Astrocyte of the cerebellum (primary cell): ENCODE measurements at places on chromosomes 11 and 22.

- DNase-seq, result no peak
These were observed 6.9 kb upstream of the LRRC32 start for GRCh38 chr11:76677458-76677765.

DNA sequence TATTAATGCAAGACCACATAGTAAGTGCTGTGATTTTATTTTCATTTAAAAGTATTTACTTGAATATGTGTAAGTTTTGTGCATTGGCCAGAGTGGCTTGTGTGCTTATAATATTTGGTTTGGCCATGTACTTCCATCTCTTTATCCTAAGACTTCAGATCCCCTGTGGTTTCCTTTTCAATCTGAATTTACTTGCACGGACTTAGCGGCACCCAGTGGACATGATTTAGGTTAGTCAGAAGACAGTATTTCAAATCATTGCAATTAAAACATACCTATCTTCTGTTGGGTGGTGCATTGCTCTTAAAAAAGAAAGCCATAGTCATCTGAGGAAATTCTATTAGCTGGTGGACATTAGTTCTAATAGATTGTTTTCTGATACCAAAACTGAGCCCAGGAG lies 30.7 kb downstream of the PIWIL4 start:
- DNase-seq, result no peak

DNA sequence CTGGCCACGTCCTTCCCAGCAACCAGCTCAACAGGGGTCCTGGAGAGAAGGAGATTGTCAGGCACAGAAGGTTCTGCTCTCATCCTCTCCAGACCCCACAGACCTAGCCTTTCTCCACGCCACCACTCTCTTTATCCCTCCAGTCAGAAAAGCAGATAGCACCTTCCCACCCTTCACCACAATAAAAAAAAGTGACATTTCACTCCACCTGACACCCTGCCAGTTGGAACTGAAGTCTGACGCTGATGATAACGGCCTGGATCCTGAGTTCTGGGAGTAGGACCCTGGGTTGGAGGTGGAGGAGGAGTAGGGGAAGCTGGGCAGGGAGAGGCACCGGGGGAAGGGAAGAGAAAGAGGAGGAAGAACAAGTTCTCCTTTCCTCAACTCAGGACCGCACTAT lies 127.5 kb upstream of the ANO1 start:
- DNase-seq, result no peak

GRCh38 chr11:71998649-71999310 lies at the start of gene IL18BP:
Gene IL18BP (plus strand): TSS chr11:71998909. CDS start chr11:71999985, 1,076 bp downstream.
- no peak for DNase-seq

GRCh38 chr11:64729851-64730382 lies 6.9 kb upstream of the NRXN2 start:
- DNase-seq, result no peak

GRCh38 chr22:45831394-45831793 lies 145.6 kb downstream of the WNT7B start:
- no peak for DNase-seq

DNA sequence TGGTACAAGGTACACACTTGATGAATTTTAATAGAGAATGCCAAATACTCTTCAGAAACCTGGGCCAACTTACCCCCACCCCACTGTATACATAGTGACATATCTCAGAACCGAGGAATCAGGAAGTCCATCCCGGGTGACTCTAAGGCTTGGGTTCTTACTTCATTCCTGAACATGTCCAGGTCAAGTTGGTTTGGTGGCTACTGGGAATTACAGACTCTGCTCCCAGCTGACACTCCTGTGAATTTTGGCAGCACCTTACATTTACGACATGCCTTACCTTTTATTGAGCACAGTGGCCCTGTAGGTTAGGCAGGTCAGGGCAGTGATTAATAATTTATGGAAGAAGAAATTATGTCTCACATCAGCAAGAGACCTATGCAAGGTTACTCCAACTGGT lies 70.1 kb upstream of the LDLRAD3 start:
- no peak for DNase-seq

GRCh38 chr11:15828215-15828853 lies 528.0 kb downstream of the SOX6 start:
- DNase-seq, result no peak

- no peak for DNase-seq
These were observed 17.8 kb upstream of the CSNK1E start for GRCh38 chr22:38335077-38335476.

DNA sequence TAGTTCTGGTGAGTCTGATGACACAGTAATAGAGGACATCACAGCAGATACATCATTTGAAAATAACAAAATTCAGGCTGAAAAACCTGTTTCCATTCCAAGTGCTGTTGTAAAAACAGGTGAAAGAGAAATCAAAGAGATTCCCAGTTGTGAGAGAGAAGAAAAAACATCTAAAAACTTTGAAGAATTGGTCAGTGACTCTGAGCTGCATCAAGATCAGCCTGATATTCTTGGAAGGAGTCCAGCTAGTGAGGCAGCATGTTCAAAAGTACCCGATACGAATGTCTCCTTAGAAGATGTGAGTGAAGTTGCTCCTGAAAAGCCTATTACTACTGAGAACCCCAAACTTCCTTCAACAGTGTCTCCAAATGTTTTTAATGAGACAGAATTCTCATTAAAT lies 38.7 kb downstream of the RTN3 start:
- DNase-seq, result peak; percentile 23

GRCh38 chr11:119021631-119022030 lies 3.1 kb downstream of the TRAPPC4 start:
- DNase-seq, result no peak

GRCh38 chr11:71207563-71207962 lies 44.8 kb downstream of the SHANK2 start:
- DNase-seq, result no peak

GRCh38 chr22:31135706-31136105 lies 4.6 kb downstream of the PLA2G3 start:
- no peak for DNase-seq

DNA sequence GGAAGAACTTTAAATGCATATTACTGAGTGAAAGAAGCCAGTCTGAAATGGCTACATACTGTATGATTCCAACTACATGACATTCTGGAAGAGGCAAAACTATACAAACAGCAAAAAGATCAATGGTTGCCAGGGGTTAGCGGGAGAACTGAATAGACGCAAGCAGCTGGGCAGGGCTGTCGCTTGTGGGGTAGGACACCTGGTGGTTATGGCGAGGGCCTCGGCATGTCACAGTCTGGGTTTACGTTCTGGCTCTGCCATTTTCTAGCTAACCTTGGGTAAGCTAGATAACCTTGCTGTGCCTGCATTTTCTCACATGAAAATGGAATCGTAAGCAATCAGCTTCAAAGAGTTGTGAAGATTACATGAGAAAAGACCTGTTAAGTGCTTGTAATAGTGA lies 55.2 kb upstream of the SYT13 start:
- DNase-seq, result no peak

DNA sequence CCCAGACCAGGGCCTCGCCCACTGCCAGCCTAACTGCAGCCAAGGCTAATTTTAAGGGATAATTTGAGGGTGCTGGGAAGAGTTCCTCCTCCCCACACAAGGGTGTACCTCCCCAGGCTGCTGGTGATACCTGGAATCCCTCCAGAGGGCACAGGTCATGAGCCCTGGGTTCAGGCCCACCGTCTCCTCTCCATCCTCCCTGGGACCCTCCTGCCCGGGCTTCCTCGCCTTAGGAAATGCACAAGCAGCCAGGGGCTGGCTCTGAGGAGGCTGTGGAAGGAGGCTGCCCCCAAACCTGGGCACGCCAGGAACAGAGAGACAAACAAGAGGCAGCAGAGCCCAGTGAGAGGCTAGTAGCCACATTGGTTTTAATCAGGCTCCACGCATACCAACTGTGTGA lies 16.6 kb upstream of the TSKU start:
- DNase-seq, result no peak

- DNase-seq, result no peak
These were observed 134.9 kb downstream of the RBFOX2 start for GRCh38 chr22:35893698-35894097.

DNA sequence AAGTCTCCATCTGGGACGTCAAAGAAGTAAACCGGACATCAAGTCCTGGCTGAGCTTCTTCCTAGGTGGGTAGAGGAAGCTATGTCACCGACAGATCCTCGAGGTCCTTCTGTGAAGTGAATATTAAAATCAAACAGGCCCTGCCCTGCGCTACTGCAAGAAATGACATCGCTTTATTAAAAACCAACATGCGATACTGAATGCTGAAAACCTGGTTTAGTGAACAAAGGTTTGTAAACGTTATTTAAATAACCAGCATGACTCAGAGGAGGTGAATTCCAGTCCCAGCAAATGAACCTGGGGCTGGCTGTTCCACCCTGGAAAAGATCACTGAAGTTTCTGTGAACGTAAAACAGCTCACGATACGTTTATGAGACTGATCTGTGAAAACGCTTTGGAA lies 645 bp downstream of the RTCB start:
- no peak for DNase-seq

GRCh38 chr22:20412474-20413216 lies 18.7 kb downstream of the ZNF74 start:
- DNase-seq, result no peak

DNA sequence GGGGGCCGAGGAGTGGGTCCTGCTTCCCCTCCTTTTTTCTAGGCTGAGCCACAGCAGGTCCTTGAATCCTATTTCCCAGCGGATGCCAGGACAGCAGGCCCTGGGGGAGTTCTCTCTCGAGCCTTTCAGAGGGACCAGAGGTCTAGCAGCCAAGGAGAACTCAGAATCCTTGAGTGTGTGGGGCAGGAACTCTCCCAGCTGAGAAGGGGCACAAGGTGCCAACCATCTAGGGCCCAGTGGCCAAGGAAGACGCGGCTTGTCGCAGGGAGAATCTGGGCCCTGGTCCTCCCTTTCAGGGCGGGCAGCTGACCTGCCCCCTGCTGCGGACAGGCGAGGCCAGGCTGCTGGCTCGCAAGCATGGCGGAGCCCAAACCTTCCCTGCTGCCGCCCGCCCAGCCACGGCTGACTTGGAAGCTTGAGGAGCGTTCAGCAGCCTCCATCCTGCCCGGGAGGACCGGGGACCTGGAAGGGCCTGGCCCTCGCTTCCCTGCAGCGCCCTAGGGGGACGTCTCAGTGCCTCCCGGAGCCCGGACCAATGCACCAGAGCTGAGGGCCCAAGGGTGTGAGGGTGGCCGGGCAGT lies 972 bp upstream of the TSSC4 start:
- DNase-seq, result no peak

- DNase-seq, result no peak
These were observed 8.9 kb downstream of the TPST2 start for GRCh38 chr22:26581026-26581425.

GRCh38 chr22:38088629-38089473 lies 4.9 kb upstream of the SLC16A8 start:
- no peak for DNase-seq

- DNase-seq, result no peak
These were observed 20.2 kb upstream of the TXNRD2 start for GRCh38 chr22:19961868-19962245.

DNA sequence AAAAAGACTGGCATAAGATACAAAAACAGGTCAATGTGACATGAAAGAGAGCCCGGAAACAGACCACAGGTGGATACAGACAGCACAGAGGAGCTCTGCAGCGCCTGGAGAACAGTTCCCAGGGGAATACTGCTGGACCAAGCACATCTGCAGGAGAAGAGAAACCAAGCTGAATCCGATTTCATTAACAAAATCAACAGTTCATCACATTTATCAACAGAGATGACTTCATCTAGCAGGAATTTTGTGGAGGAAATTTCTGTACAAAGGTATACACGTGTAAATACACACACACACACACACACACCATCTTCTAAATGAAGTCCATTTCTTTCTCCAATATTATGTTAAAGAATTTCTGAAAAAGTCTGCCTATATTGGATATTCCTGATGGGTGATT lies 17.1 kb downstream of the YPEL1 start:
- no peak for DNase-seq

- no peak for DNase-seq
These were observed 6.0 kb downstream of the CCDC157 start for GRCh38 chr22:30362651-30363281.

DNA sequence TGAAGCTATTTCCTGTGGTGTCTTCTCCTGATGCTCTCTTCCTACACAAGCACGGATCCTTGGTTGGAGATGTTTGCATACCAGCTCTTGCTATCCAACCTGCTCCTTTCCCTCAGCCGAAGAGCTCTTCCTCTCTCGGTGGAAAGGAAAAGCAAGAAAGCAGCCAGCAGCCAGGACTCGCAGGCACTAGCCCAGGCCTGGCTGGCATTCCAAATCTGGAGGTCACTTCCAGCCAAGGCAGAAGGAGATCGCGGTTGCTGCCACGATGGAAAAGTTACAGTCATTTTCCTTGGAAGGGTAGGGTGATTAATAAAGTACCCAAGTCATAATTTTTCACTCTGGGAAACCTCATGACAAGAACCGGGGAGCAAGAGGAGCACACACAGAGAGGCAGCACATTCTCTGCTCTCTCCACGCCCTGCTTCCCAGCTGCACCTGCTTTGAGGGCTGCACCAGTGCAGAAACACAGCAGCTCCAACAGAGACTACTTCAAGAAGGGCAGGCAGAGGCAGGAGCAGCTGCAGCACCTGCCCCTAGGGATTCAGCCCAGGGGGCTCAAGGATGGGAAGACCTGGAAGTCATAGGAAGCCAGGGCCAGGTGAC lies 399.3 kb downstream of the CADM1 start:
- no peak for DNase-seq

DNA sequence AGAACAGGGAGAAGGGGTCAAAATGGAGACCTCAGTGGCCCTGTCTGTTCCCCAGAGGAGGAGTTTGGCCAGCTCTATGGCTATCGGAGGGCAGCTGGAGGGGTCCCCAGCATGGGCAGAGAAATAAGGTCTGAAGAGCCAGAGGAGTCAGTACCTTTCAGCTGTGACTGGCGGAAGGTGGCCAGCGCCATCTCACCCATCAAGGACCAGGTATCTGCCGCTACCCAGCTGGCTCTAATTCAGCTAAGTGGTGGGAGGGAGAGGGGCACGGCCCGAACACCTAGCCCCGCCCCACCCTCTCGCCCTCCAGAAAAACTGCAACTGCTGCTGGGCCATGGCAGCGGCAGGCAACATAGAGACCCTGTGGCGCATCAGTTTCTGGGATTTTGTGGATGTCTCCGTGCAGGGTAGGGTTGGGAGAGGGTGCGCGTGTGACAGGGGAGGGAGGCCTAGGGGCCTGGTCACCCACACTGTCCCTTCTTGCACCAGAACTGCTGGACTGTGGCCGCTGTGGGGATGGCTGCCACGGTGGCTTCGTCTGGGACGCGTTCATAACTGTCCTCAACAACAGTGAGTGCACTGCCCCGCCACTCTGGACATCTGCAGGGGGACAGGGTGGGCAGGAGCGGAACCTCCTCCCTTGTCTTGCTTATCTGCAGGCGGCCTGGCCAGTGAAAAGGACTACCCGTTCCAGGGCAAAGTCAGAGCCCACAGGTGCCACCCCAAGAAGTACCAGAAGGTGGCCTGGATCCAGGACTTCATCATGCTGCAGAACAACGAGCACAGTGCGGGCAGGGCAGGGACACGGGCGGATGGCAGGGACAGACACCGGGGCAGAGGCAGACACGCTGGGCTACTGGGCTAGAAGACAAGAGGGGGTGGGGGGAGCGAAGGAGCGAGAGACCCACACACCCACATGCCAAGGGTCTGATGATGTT lies 2.8 kb downstream of the CTSW start:
- DNase-seq, result no peak
